ENCODE measurements at places on chromosomes 2 and 18.

DNA sequence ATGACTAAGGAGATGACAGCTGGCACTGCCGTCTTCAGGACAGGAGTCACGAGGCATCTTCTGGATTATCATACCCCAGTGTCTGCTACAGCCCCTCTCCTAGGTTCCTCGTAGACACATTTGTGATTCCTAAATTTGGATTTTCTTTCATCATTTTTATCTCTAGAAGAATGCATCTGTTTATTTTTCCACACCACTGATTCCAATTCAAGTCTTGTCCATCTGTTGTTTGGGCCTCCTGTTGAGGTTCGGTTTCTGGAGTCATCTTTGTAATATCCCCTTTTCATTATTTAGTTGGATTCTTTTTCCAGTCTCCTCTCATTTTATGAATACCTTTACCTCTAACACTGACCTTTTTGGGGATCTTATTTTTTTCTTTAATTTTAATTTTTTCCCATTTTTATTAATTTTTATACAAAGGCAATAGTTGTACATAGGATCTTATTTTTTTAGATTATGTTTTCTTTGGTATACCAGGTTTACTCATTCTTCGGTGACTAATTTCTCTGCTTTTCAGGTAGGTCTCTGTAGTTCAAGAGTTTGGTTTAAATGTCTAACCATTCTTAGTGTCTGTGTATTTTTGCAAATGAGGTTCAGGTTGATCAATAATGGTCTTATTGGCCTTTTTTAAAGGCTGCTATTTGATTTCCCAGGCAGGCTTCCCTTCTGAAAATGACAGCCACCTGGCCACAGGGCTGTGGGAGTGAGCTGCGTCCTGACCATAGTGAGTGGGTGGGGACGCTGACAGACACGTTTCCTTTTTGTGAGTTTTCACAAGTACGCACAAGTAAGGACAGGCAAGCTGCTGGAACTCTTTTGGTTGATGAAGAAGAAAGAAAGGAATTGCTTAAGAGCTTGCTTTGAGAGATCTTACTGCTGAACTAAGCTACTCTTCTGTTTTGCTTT lies 34.5 kb downstream of the FARP2 start:
- DNase-seq, result no peak

- no peak for DNase-seq
Observed at GRCh38 chr2:75523313-75524275, 37.1 kb downstream of the EVA1A start.

DNA sequence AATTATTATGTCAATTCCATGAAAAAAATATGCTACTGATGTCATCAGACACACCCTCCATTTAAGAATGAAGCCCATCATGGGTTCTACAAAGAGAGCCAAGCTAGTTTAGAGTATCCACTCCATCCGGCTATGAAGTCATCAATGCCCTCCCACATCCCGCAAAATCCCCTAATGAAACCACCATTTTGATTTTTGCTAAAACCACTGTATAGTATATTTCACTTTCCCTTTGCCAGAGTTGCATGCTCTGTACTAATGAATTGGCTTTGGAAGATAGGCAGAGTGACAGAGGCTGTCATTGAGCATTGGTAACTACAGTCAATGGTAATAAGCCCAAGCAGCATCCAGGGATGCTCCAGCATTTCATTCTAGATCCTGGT lies 118.6 kb downstream of the ANKRD44 start:
- DNase-seq, result no peak

DNA sequence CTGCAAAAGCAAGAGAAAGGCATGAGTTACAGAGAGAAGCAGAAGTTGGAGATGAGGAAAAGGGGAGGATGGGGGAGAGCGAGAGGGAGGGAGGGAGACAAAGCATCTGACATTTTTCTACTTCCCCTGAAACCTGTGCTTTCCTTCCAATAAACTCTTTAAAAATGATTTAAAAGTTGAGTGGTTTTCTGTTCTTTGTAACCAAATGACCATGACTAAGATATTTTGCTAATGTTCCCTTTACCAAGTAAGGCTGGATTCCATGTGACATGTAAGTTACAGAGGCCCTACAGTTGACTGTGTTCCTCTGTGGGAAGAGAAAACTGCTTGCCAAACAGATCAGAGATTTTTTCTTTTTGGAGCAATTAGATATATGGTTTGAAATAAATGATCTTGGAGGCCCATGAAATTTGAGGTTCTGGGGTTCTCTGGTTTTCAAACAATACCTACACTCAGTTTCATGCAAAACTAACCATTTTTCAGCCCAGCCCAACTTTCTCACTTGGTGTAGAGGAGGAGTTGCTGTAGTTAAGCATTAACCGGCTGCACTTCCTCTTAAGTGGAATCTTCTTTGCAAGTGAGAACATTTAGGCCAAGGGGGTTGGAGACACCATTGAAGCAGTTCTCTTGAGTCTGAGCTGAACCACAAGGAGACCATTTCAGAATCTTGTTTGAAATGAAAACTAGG lies 34.5 kb downstream of the INSIG2 start:
- DNase-seq, result no peak

GRCh38 chr2:147390475-147390874 lies 454.4 kb upstream of the ACVR2A start:
- no peak for DNase-seq

GRCh38 chr18:27411911-27412310 lies 226.8 kb upstream of the CHST9 start:
- DNase-seq, result no peak

DNA sequence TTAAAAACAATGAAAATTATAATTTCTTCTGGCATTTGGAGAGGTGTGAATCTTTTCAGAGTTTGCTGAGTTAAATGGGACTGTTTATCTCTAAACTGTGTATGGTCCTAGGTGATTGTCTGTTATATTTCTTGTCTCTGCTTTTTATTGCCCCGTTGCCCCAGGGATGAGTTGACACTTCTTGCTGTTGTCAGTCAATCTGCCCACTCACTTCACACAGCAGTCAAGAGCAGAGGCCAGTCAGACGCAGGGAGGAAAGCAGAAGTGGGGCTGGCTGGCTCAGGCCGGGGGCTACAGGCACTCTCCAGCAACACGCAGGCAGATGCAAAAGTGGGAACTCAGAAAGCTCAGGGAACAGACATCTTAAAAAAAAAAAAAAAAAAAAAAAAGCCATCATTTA lies 365.2 kb downstream of the CLIP4 start:
- DNase-seq, result peak; percentile 22

- DNase-seq, result peak; percentile 85
Observed at GRCh38 chr2:157830696-157831570, 45.2 kb downstream of the ACVR1 start.

DNA sequence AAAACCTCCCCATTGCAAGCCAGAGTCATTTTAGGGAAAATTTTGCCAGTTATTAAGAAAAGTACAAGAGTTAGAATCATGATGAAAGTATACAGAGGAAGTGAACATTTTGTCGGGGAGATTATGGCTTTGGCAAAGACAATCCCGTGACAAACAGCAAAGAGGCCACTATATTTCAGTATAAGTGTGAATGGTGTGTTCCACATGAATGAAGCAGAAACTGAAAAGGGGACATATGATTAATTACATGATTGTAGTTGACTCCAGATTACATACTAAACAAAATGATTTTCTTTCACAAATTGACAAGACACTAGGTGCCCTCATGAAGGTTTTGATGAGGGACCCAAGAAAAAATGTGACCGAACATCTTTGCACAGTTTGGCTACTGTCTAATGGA lies 42.0 kb downstream of the SP140 start:
- DNase-seq, result no peak

GRCh38 chr2:34098256-34098655 lies 499.2 kb upstream of the FAM98A start:
- no peak for DNase-seq

GRCh38 chr2:22518641-22519040 lies 866.3 kb upstream of the KLHL29 start:
- DNase-seq, result no peak

GRCh38 chr2:175170659-175171304 lies 2.8 kb upstream of the ATF2 start:
- no peak for DNase-seq

GRCh38 chr18:60096428-60096827 lies 196.6 kb downstream of the PMAIP1 start:
- DNase-seq, result no peak

GRCh38 chr2:46392561-46393346 lies 86.6 kb upstream of the TMEM247 start:
- no peak for DNase-seq

- DNase-seq, result peak; percentile 82
Observed at GRCh38 chr18:21735452-21736015, 5.1 kb upstream of the MIB1 start.

DNA sequence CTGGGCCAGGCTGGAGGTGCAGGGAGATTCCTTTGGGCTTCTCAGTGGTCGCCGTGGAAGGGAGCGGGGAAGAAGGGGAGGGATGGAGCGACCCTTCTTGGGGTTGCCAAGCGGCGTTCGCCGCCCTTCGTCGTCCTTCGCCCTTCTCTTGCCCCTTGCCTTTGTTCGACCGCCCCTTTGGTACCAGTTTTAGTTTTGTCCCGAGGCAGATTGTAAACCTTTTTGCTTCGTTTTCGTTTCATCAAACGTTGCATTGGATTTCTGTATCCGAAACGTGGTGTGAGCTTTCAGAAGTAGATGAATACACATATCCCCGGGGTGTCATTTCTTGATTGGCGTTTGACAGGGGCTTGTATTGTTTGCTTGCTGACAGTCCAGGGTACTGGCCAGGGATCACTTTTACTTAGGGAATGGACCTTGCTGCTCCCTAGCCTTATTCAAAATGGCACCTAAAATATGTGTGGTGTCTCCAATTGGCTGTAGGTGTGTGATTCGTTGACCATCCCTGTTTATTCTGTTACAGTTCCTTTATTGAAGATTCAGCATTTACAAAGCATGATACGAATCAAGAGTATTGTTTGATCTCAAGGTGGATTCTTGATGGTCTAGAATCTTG lies 788 bp downstream of the USP14 start:
- no peak for DNase-seq

DNA sequence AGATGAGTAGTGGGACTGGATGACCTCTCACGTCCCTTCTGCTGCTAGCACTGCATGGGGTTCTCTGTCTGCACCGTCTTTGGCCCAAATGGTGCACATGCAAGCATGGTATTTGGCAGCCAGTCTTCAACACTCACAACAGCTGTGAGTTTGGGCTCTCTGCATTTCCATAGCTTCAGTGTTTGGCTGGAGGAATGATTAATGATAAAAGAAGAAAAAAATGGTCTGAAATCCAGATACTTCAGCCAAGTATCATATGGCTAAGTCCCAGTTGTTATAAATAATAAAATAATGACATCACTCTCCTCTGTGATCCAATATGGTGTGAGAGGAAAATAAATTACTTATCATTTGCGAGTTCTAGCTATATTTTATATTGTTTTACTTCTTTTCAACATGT lies 173.3 kb downstream of the DCDC2C start:
- no peak for DNase-seq

DNA sequence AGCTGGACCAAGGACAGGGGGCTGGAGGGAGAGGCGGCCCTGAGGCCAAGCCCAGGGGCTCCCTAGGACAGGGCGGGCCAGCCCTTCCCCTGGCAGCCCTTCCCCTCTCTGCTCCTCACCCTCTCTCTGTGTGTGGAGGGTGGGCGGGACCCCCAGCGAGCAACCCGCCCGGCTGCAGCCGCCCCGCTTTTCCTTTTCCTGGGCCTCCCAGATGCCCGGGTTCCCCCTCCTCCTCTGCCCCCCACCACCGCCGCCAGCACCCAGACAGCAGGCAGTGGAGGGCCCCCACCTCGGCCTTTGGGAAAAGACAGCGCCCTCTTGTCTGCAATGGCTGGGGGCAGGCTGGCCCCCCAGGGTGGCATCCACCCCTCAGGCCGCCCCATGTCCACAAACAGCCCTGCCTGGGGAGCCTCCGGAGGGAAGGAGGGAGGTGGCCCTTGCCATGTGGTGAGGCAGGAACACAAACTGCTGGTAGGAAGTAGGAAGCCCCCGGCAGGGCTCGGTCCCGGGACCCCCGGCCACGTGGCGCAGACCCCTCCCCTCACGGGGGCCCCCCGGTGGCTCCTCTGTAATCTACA lies 135.1 kb upstream of the CTDP1 start:
- no peak for DNase-seq

DNA sequence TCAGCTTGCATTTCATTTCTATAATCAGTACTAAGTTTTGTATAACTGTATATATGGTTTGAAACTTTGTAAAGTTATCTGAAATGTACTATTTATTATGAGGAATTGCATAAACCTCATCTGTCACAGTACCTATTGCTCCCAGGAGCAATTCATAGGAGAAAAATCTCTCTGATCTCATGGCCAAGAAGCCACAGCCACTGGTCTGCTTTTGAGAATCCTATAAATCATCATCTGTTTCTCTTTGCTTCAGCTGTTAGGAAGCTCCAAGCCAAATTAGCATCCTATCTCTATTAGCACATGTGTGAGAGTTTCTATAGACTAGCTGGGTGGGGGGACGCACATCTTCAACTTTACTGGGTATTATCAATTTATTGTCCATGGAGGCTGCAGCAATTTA lies 210.3 kb downstream of the CYP26B1 start:
- no peak for DNase-seq

DNA sequence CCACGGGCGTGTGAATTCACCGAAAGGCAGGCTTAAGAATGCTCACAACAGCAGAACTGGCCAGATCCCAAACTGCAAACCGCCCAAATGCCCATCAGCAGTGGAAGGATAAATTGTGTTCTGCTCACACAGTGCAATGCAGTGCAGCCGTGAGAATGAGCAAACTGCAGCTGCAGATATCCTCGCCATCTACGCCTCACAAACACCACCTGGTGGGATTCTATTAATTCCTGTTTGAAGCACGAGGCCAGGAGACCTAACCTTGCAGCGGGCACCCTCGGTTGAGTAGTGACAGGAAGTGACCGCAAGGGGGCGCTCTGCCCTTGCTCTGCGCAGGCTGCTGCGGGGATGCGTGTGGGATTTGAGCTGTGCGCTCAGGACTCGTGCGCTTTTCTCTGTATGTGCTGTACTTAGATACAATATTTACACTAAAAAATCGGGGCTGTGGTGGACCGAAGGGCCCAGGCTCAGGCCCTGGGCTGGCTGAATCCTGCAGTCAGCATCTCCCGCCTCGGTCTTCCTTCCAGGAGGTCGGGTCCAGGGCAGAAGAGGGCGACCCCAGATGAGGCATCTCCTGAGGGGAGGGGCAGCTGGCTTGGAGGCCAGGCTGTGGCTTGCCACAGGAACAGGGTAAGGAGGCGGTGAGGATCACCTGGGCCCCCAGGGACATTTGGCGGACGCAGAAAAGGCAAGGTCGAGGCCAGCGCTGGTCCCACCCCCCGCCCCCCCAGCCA lies 19.8 kb upstream of the PDIA6 start:
- DNase-seq, result peak; percentile 71

- peak; percentile 99 for DNase-seq
Observed at GRCh38 chr2:145020694-145021093, 500.8 kb upstream of the ZEB2 start.

- DNase-seq, result no peak
Observed at GRCh38 chr2:233689031-233689430, 3.7 kb upstream of the UGT1A6 start.

DNA sequence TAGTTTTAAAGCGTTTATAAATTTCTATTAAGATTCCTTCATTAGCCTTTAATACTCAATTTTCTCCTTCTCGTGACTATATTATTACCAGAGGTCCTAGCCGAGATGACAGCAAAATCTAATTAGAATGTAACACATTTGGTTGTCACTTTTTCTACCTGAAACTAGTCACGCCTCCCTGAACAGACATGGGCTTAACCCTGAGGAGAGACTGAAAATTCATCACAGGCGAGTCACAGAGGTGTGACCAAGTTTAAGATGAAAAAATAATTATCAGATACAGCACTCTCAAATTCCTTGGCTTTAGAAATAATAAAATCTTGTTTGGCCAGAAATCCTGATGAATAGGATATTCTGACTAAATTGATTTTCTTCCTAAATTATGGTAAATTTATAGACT lies 834.4 kb upstream of the SLC39A10 start:
- DNase-seq, result no peak

- DNase-seq, result no peak
Observed at GRCh38 chr18:10297086-10297485, 157.3 kb upstream of the APCDD1 start.

All from NCI-H460 (cell line).